ENCODE measurements at places on chromosomes 16 and 17.

DNA sequence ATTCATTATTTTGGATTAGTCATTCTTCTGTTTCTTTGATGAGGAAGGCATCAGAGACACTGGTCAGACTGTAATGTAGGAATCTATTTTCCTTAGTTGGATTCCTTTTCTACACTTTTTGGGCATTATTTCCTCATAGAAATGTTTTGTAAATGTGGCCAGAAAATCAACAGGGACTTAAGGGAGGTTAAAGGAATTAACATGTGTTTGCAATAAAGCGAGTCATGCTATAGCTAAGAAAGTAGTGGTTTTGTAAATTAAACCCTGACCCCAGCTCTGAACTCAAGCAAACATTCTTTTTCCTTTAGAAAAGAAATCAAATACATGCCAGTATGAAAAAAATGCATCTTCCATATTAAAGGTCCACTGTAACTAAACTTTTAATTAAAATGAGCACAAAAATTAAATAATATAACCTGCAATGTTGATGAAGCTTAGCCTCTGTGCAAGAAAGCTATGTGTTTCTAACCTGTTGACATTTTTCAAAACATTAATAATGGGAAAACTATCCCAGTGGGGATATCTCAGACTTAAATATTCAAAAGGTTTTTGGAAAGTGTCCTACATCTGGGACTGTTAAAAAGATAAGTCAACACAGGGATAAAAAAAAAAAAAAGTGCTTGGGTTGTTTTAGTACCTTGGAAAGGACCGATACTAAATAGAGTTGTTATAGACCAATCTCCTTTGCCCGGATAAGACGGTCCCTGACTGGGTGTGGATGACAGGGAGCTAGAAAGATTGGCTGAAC is 428.0 kb downstream of the CA10 start:
- no peak for DNase-seq

DNA sequence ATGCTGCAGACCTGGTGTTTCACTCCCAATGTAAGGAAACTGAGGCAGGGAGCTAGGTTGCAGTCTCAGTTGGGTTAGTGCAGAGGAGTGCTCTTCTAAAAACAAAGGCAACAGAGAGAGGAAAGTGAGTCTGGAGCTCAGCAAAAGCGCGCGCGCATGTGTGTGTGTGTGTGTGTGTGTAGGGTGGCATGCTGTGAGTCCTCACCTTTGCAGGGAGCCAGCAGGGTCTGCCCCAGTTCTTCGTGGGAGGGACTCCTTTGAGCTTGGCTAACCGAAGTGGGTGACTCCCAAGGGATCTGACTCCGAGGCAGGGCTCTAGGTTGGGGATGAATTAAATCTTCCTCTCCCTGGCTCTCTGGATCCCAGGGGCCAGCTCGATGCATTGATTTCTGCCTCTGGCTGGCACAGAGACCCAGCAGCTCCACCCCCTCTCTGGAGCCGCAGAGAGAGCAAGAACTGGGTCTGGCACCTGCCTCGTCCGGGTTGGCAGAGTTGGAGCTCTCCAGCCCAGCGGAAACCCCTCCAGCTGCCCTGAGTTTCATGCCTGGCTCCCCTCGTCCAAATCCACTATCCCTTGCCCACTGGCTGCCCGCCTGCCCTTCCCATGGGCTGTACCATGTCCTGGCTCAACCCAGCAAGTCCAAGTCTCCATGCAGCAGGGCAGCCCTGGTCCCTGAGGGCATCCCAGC is 1.3 kb upstream of the BTBD17 start:
- no peak for DNase-seq

DNA sequence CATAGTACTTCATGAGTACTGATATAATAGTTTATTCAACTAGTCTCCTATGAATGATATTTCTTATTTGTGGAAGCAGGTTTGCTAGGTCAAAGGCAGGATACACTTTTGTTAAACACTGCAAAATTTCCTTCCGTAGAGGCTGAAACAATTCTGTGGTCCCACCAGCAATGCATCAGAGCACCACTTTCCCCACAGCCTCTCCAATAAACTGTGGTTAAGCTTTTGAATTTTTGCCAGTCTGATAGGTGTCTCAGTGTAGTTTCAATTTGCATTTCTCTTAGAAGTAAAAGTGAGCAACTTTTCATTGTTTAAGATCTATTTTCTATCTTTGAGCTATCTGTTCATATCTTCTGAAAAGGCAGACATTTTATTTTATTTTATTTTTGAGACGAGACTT is 36.4 kb upstream of the CORO6 start:
- DNase-seq = no peak

DNA sequence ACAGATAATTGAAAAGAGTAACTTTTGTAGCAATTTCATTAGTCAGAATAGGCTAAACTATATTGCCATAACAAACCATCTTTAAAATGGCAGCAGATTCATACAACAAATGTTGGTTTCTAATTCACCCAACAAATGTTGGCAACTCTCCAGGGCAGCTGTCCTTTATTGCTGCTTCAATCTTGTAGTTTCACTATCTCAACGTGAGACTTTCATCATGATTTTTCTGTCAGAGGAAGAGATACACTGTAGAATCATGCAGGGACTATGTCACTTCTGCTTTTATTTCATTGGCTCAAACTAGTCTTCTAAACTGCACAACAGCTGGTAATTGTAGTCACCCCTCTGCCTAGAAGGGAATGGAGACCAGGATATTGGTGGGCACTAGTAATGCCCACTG is 174.2 kb downstream of the TANC2 start:
- DNase-seq = no peak

GRCh38 chr16:70267516-70267915 is 15.8 kb upstream of the EXOSC6 start:
- no peak for DNase-seq

GRCh38 chr17:61488878-61489718 is 36.9 kb downstream of the TBX4 start:
- no peak for DNase-seq

GRCh38 chr17:51598824-51599223 is 338.5 kb downstream of the UTP18 start:
- DNase-seq = no peak

DNA sequence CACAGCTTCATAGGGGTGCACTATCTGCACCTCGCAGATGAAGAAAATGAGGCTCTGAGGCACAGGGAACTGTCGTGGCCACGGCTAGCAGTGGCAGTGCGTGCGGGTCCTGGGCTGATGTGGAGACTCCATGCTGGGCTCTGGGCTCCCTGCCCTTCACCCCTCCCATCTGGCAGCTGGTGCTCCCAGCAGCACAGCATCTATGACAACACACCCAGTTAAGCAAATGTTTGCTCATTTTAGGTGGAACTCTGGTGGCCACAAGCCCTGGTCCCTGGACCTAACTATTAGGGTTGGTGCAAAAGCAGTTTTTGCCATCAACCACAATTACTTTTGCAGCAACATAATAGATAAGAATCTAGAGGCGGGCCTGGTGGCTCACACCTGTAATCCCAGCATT is 30.9 kb downstream of the IFT140 start:
- no peak for DNase-seq

- DNase-seq = no peak
Measured at GRCh38 chr17:80737106-80738019, 192.7 kb downstream of the RPTOR start.

DNA sequence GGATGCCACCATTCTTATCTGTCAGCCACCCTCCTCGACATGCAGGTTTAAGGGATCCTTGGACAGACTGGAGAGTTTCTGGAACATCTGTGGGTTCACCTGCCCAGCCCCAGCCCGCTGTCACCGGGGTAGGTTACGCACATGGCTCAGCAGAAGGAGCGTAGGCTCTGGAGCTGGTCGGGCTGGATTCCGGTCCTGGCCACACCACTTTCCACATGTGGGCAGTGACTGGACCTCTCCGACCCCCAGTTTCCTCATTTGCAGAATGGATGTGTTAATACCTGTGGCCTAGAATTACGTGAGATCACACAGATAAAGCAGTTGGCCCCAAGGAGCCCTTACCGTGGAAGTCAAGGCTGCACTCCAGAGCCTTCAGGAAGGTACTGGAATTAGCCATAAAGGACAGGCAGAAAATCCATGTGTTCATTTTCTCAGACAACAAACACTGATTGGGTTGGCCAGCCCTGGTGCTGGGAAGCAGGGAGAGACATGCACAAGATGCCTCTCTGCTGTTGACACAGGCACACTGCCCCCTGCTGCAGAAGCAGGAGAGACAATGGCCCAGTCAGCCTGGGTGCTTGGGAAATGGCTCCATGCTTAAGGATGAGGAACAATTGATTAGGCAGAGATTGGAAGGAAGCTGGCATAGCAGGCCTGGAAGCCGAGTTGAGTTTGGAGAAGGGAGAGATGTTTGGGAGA is 58.8 kb downstream of the SF3B3 start:
- no peak for DNase-seq

GRCh38 chr17:1611715-1612114 is 16.9 kb downstream of the SLC43A2 start:
- no peak for DNase-seq

GRCh38 chr17:57744195-57745170 is 616 bp downstream of the CCDC182 start:
- no peak for DNase-seq

GRCh38 chr17:20223808-20224328 is 214.7 kb downstream of the SPECC1 start:
- no peak for DNase-seq

DNA sequence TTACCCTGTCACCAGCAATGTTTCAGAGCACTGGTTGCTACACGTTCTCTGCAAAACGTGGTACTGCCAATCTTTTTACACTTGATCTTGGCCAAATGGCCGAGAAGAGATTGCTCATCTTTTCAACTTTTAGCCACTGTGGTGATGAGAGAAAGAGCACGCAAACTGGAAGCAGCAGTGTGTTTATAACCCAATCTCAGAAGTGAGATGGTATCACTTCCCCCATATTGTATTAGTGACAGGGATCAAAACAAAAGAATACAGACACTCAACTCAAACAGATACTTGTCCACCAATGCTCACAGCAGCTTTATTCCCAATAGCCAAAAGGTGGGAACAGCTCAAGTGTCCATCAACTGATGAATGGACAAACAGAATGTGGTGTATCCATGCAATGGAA is 72.1 kb upstream of the FA2H start:
- DNase-seq = no peak

Measured in stimulated activated naive CD4-positive, alpha-beta T cell treated with Interleukin-2 at 50 U/mL for 16 hours (primary cell).